ENCODE measurements at places on chromosomes 4 and X.

DNA sequence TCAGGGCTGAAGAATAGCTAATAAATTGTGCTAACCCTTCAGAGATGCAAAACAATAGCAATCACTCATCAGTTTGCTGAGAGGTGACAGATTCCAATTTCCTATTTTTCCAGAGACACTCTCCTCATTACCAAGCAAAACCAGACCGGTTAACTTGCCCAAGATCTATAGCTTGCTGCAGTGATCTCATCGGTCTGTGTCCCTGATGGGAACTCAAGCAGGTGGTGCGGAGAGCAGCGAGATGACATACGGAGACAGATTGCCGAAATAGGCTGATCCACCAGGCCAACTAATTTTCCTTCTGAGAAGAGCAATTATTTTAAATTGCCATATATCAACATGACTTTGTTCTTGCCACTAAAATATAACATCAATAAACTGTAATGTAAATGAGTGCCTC is 10.5 kb upstream of the DCHS2 start:
- no peak for DNase-seq

- no peak for DNase-seq
These were observed 127.0 kb upstream of the GATB start for GRCh38 chr4:151887816-151888180.

- DNase-seq: no peak
These were observed 9.2 kb downstream of the RFC1 start for GRCh38 chr4:39357002-39357401.

GRCh38 chr4:110208419-110208818 is 10.0 kb upstream of the ELOVL6 start:
- no peak for DNase-seq
